ENCODE measurements at places on chromosomes 2 and 18. TPM values are rescaled to one million over a fixed set of nuclear protein-coding genes. Genes with fewer than 3 reads are reported as not detected.
A peak's percentile ranks its signal among the peaks of the same experiment; 100 is the strongest.

CCDC121 gene
- not detected for total RNA-seq

- H3K36me3 ChIP-seq = peaks cover 7% of the 10 kb centered on the region
- H3K4me3 ChIP-seq = no peak overlapping the region
- no peaks in the 10 kb centered on the region for H3K27me3 ChIP-seq
- DNase-seq = no peak
- peak overlapping the region; percentile 54 for H3K27ac ChIP-seq
Observed at GRCh38 chr2:223884399-223884798, 47.0 kb upstream of the AP1S3 start.

IL1A gene
- 0.25 TPM for total RNA-seq

DNA sequence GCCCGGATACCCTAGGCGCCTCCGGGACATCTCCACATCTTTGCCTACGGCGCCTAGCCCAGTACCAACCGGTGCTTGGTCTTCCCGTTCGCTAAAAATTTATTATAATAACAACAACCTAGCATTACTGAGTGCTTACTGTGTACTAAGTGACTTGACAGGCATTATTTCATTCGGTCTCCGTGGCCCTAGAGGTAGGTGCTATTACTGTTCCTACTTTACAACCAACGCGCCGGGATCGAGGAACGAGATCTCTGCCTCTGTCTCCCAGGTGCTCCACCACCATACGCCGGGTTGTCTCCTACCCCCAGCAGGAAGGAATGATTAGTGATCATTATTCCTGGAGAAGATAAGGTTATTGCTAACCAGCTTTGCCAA is 657 bp upstream of the BIN1 start:
- peaks cover 14% of the 10 kb centered on the region for H3K27me3 ChIP-seq
- no peaks in the 10 kb centered on the region for H3K36me3 ChIP-seq
- peaks cover 6% of the 10 kb centered on the region for H3K4me1 ChIP-seq

DNA sequence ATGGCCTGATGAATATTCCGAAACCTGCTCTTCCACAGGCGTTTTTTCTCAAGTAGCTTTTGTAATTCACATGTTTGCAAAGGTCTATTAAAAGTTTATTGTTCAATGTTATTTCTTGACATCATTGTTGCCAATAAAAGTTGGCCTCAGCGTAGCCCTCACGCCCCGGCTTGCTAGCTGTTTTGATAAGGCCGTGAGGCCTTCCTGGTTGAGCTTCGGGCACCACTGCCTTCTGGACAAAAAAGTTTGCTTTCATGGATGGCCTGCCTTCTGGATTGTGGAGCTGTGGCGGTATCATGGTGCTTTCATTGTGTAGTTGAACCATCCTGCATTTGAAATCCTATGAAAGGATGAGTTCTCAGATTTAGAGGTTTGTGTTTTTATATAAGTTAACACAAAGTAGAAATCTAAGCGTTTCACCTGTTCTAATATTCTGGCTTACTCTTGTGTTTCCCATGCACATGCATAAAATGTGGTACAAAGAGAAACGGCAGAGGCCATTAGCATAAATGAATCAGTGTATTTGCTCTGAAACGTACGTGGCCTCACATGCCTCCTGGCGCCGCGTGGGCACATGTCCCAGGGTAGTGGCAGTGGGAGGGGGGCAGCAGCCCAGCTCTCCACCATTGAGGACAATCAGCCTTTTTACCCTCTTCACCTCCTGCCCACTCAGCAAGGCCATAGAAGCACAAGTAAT is 134.5 kb downstream of the NCK2 start:
- no peak overlapping the region for H3K27ac ChIP-seq
- H3K36me3 ChIP-seq = peaks cover 10% of the 10 kb centered on the region
- no peak for DNase-seq

GRCh38 chr2:237708065-237708398 is 80.6 kb downstream of the LRRFIP1 start:
- H3K27me3 ChIP-seq = no peaks in the 10 kb centered on the region
- H3K36me3 ChIP-seq = no peaks in the 10 kb centered on the region
- no peak for DNase-seq
- peak overlapping the region; percentile 73 for H3K27ac ChIP-seq
- H3K4me1 ChIP-seq = peaks cover 48% of the 10 kb centered on the region
- no peak overlapping the region for H3K4me3 ChIP-seq

- peaks cover 5% of the 10 kb centered on the region for H3K4me1 ChIP-seq
- no peak overlapping the region for H3K27ac ChIP-seq
- no peak for DNase-seq
- no peaks in the 10 kb centered on the region for H3K27me3 ChIP-seq
- no peak overlapping the region for H3K4me3 ChIP-seq
Observed at GRCh38 chr2:72979896-72980295, 62.6 kb downstream of the EMX1 start.

DNA sequence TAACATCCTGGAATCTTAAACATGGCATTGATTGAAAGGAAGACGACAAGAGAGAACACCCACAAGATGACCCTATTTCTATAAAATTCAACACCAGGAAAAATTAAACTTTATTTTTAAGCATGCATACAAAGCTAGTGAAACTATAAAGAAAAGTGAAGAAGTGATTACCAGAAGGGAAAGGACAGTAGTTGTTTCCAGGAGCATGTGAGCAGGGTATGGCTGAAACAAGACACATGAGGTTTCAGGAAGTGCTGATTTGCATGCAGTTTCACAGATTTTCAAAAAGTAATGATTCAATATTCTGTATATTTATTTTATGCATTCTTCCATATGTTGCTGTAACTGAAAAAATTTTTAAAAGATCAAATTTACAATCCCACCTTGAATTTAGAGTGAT is 24.6 kb upstream of the DAW1 start:
- H3K36me3 ChIP-seq = no peaks in the 10 kb centered on the region
- no peak overlapping the region for H3K4me3 ChIP-seq
- H3K27ac ChIP-seq = no peak overlapping the region
- no peaks in the 10 kb centered on the region for H3K4me1 ChIP-seq

DNA sequence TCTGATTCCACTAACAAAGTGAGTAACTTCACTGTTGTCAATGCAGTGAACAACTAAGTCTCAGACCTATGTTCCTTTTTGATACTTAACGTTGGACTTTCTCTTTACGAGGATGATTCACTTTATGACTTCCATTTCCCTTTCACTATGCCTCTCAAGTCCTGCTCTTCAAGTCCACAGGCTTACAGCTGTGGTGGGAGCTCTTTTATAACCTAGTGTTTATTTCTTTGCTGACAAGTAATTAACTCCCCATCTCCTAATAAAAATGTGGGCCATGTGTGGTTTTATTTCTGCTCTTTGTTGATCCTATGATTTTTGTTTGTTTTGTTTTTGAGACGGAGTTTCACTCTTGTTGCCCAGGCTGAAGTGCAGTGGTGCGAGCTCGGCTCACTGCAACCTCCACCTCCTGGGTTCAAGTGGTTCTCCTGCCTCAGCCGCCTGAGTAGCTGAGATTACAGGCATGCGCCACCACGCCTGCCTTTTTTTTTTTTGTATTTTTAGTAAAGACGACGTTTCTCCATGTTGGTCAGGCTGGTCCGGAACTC is 142.1 kb downstream of the USP34 start:
- H3K27me3 ChIP-seq = no peaks in the 10 kb centered on the region
- H3K36me3 ChIP-seq = peaks cover 17% of the 10 kb centered on the region
- peaks cover 3% of the 10 kb centered on the region for H3K4me1 ChIP-seq

GRCh38 chr2:161124201-161124600 is 36.0 kb upstream of the TANK start:
- no peaks in the 10 kb centered on the region for H3K36me3 ChIP-seq
- peak overlapping the region; percentile 88 for H3K27ac ChIP-seq
- H3K27me3 ChIP-seq = no peaks in the 10 kb centered on the region
- peaks cover 42% of the 10 kb centered on the region for H3K4me1 ChIP-seq
- no peak overlapping the region for H3K4me3 ChIP-seq

DNA sequence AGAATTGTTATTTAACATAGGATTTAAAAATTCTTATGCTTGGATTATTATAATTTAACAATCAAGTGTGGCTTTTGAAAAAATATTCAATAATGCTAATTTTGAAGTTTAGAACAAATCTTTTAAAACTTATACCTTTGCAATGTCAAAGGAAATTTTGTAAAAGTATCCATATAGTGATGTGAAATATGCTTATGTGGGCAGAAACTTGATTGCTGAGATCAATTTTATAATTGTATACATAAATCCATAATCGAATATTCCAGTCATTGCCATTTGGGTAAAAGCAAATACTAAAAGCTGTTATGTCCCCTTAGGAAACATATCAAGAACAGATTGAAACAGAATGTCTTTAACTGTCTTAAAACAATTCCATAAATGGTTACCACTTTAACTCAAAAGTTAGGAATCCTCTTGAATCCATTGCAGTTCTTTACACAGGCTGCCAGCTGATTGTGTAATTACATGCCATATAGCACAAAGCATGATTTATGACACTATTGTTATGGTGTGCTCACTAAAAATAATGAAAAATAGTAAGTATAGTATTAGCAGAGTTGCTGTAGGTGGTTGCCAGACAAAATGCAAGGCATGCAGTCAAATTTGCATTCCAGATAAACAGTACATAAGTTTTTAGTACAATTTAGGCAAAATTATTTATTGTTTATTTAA is 24.2 kb downstream of the PLCL1 start:
- H3K27me3 ChIP-seq = peaks cover 11% of the 10 kb centered on the region
- no peak overlapping the region for H3K27ac ChIP-seq
- H3K4me3 ChIP-seq = no peak overlapping the region
- H3K4me1 ChIP-seq = no peaks in the 10 kb centered on the region
- no peak for DNase-seq

DNA sequence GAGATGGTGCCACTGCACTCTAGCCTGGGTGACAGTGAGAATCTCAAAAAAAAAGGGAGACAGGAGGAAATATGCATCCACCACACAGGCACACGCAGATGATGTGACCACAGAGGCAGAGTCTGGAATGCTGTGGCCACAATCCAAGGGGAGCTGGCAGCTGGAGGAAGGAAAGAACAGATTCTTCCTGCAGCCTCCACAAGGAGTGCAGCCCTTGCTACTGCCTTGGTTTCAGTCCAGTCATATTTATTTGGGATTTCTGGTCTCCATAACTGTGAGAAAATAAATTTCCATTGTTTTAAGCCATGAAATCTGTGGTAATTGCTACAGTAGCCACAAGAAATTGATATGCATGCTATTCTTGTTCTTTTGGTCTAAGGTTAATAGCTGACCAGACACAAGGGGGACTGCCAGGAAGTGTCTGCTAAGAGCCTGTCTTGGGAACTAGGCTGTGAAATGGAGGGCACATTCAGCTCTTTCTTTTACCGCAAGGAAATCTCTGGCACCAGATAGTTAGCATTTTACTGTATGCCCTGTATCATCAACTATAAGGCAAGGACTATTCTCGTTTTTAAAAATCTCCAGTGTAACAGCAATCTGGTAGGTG is 133.1 kb upstream of the SEC11C start:
- no peak overlapping the region for H3K27ac ChIP-seq
- no peaks in the 10 kb centered on the region for H3K36me3 ChIP-seq
- DNase-seq = no peak
- no peaks in the 10 kb centered on the region for H3K27me3 ChIP-seq
- no peak overlapping the region for H3K4me3 ChIP-seq

AGXT gene
- total RNA-seq = not detected

- DNase-seq = no peak
- H3K4me1 ChIP-seq = peaks cover 2% of the 10 kb centered on the region
- H3K27me3 ChIP-seq = no peaks in the 10 kb centered on the region
Observed at GRCh38 chr2:148770047-148770446, 105.0 kb upstream of the KIF5C start.

- DNase-seq = no peak
- H3K4me1 ChIP-seq = no peaks in the 10 kb centered on the region
- H3K27me3 ChIP-seq = no peaks in the 10 kb centered on the region
Observed at GRCh38 chr2:210158236-210158635, 13.0 kb downstream of the KANSL1L start.

DNA sequence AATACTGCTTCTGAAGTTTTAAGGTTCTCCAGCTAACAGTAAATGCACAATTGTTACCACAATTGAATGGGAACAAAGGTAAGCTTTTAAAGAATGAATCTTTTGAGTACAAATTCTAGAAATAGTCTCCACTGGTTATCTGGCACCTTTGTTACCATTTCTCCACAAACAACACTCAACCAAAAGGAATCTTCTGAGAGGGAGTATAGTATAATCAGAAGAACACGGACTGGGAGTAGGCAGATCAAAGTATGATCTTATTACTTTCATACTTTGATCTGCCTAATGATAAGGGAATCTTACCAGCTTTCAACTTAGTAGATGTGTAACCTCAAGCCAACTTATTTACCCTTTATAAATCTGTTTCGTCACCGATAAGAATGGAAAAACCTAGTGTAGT is 1.4 kb downstream of the CEP76 start:
- H3K27ac ChIP-seq = peak overlapping the region; percentile 98
- H3K4me1 ChIP-seq = peaks cover 32% of the 10 kb centered on the region
- peaks cover 8% of the 10 kb centered on the region for H3K36me3 ChIP-seq
- H3K27me3 ChIP-seq = no peaks in the 10 kb centered on the region
- no peak for DNase-seq
- peak overlapping the region; percentile 96 for H3K4me3 ChIP-seq

DNA sequence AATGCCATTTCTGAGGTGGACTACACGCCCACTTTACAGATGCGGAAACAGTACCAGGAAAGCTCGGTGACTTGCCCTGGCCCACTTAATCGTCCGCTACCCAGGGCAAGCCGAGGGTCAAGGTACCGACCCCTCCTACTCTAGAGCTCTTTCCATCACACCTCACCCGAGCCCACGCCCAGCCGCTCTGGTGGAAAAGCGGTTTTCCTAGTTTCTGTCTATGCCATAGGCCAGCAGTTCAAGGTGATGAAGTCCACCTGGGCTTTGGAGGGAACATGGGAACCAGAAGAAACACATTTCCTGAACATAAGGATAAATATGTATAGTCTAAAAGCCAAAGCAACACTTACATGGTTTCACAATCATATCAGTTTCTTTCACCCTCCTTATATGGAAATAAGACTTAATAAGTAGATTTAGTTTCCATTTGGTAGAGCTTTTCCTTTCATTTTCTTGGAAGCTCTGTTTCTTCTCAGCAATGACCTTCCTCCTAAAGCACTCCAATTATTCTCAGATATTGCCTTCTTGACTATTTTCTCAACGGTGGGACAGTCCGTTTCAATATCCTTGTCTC is 567 bp downstream of the VWA3B start:
- no peak for DNase-seq
- peak overlapping the region; percentile 91 for H3K4me3 ChIP-seq
- peak overlapping the region; percentile 49 for H3K27ac ChIP-seq
- H3K27me3 ChIP-seq = peaks cover 32% of the 10 kb centered on the region
- peaks cover 18% of the 10 kb centered on the region for H3K4me1 ChIP-seq

DNA sequence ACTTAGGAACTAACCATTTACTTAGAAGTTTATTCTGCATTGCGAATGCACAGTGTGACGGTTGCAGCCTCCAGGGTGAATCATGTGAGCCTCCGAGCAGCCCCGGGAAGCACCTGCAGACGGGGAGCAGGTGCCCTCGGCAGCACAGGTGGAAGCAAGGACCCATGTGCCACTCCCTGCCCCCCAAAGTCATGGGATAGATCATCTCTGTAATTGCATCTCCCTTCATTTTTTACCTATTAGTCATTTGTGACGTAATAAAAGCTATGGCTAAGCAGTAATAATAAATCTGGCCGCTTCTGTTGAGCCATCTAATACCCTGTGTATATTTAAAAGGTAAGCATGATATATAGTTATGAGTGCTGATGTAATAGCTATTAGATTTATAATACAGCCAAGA is 97.2 kb downstream of the PTGR3 start:
- H3K27me3 ChIP-seq = peaks cover 9% of the 10 kb centered on the region
- H3K36me3 ChIP-seq = no peaks in the 10 kb centered on the region
- no peak overlapping the region for H3K27ac ChIP-seq
- H3K4me1 ChIP-seq = peaks cover 3% of the 10 kb centered on the region

- peaks cover 19% of the 10 kb centered on the region for H3K27me3 ChIP-seq
- H3K4me3 ChIP-seq = no peak overlapping the region
- no peak for DNase-seq
- H3K4me1 ChIP-seq = no peaks in the 10 kb centered on the region
Observed at GRCh38 chr2:157685572-157685971, 56.9 kb upstream of the ACVR1C start.
